ENCODE measurements at places on chromosomes 7 and 10.

DNA sequence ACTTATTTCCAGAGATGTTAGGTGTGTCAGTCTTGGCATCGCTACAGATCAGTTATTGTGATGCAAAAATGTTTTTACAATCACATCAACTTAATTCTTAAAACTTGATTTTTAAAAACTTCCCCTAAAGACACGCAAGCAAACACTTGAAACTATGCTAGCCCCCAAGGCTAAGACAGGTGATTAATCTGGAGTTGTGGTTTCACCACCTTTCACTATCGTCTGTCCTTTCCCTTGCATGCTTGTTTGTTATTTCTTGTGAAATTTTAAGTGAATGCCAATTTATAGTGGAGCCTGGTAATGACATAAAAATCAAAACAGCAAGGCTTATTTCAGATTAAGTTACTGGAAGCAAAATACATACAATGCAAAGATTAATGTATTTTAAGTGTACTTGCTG lies 70.4 kb downstream of the SLC35B4 start:
- DNase-seq: no peak

- no peak for DNase-seq
Observed at GRCh38 chr10:16854623-16855022, 37.4 kb upstream of the RSU1 start.

DNA sequence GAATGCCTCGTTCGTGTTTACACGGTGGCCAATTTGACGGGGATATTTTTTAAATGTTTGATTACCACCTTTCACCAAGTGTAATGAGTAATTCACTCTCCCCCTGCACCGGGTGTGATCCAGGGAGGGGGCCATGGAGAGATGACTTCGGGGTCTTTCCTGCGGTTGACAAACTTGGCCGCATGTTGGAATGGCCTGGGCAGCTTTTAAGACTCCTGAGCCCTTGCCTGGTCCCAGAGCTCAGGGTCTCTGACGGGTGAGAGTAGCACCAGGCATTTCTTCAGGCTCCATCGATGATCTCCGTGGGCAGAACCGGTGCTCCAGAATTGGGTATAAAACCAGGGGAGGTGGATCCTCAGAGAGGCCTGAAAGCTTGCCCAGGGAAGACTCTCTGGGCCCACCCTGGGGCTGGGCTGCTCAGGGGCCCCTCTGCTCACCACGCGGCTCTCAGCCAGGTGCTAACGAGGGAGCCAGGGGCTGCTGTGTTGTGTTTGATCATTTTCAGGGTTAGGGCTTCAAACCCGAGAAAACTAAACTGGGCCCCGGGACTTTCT lies 882 bp downstream of the ZNF282 start:
- no peak for DNase-seq

- no peak for DNase-seq
Observed at GRCh38 chr7:82549616-82550285, 106.2 kb upstream of the CACNA2D1 start.

- DNase-seq: no peak
Observed at GRCh38 chr7:32093415-32094408, 23.5 kb upstream of the PDE1C start.

GRCh38 chr7:69808391-69808790 lies 210.1 kb downstream of the AUTS2 start:
- DNase-seq: no peak

DNA sequence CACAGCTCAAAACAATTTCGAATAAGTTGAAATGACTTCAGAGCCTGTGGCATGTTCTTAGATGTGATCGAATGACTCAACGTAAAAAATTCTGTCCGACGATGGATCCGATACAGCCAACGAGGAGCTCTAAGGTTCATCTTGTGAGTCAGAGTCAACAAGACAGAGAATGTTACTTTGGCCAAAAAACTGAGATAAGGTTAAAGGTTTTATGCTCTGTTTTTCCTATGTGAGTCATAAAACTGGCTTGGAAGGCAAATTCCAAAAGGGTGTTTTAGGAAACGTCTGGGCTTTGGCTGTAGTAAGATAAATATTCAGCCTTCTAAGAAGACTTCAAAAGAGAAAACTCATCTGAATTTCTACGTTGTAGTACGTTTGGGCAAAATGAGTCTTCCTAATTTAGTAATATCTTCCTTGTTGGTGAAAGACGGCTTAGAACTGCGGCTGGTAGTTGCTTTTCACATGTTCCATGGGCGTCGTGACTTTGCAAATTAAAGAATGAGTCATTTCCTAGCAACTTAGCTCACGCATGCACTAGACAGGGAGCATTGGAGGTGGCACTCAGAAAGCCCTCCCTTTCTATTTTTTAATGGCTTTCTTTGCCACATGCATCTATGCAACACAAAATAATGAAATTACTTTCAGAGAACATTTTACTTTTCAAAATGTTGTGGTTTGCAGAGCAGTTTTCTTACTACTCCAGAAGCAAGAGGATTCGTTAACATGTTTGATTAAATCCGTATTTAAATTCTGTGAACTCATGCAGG lies 28.2 kb downstream of the PFKP start:
- peak; percentile 65 for DNase-seq

DNA sequence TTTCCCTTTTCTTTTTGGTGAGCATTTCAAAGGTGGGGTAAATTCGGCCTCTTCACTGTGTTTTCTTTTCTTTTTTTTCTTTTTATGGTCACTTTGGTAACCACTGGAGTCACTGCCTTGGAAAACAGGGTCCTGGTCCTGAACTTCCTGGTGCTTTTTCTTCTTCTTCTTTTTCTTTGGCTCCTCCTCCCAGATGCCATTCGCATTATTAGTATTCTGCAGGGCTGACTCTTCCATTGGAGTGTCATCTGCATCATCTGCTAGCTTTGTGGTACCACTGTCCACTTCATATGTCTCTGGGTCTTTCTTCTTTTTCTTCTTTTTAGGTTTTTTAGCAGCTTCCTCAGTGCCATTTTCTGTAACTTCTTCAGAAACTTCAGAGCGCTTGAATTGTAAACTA lies 10.5 kb downstream of the POLR1F start:
- DNase-seq: no peak

DNA sequence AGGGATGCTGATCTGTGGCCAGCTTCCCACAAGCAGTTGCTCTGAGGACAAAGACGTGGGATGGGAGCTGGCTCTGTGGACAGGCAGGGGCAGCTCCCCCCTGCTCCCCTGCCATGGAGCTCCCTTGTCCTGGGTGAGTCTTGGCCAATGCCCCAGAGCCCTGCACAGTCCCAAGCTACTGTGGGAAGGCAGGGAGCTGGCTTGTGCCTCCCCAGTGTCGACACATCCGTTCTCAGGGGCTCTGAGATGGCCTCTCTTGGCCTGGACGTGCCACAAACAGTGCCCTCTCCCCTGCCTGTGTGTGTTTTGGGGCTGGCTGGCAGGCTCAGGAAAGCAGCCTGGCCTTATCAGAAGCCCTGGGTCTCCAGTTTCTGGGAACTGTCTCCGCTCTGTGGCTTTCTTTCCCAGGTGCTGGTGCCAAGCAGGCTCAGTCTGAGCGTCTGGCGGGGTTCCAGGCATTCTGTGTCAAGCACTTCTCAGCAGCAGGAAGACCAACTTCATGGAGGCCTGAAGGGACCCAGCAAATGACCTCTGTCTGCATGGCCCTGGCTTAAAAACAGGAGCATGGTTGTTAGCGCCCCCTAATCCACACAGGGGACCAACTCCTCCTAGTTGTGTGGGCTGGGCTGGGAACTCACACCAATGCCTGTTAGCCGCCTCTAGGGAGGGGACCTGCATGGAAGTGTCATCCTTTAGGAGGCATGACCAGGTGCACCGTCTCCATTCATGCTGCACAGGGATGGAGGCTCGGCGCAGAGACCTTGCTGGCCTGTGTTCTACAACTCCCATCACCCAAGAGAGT lies 375.2 kb downstream of the RPS24 start:
- DNase-seq: no peak

DNA sequence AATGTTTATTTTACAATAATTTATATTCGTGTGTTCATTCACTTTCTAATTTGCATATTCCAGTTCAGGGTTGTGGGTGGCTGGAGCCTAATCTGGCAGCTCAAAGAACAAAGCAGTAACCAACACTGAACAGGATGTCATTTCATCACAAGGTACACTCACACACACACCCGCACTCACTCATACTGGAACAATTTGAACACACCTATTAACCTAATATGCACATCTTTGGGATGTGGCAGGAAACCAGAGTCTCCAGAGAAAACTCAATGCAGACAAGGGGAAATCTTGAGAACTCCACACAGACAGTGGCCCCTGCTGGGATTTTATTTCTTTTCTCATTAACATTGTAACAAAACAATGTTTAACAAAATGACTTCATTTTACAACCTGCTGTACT lies 97.4 kb downstream of the TWIST1 start:
- DNase-seq: no peak

DNA sequence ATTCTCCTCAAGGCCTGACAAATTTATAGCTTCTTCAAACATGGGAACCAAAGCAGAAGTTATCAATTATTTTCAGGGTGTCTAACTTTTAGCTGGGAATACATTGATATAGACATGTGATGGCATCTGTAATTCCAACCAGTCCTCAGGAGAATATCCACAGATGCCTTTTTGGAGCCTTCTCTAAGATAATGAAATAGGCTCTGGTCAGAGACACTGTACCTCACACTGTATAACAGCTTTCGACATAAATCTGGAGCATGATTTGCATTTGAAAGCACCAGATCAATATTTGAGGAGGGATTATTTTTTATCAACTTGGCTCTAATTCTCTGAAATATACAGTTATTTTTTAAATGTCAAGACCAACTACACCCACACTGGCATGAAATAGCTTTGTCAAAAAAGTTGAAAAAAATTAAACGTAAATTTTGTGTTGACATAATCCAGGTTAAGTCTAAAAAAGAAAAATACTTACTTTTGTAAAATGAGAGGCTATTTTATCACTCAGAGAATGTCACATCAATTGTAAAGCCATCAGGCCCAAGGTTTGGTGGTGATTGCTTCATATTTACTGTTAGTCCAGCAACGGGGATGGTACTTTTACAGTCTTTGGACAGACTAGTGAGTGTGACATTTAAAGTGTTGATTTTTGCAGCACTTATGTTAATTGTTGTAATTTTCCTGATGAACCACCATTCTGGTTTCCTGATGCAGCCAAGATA lies 177.0 kb upstream of the SP8 start:
- no peak for DNase-seq

- no peak for DNase-seq
Observed at GRCh38 chr10:8504499-8504898, 450.0 kb downstream of the GATA3 start.

DNA sequence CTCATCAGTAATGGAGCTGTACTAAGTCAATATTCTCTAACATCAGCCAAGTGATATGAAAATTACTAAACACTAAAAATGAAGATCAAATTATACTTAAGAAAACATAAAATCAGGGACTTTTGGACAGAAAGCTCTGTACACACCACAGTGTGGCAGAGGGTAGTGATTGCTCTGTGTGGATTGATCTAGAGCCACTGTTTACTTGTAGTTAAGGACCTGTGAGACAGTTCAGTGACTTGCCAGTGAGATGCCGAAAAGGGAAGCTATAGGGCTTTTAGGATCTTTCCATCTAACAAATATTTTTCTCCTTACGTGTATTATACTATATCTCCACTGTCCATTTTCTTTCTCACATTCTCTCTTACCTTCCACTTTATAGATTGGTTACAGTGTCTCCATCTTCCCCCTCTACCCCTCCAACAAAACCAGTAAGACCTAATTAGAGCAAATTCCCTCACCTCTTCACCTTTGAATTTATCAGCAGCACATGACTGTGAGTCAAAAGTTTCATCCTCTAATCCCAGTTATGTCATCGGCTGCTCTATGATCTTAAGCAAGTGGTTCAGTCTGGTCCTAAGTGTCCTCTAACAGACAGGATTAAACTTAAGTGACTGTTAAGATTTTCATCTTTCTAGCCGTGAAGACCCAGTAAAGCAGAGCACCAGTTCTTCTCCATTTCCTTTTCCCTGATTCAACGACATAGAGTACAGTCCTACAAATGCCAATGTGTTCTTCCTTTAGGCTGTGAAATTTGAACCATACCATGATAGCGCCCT lies 6.9 kb downstream of the PIK3CG start:
- no peak for DNase-seq

GRCh38 chr7:931871-932650 lies 22.4 kb downstream of the ADAP1 start:
- no peak for DNase-seq

DNA sequence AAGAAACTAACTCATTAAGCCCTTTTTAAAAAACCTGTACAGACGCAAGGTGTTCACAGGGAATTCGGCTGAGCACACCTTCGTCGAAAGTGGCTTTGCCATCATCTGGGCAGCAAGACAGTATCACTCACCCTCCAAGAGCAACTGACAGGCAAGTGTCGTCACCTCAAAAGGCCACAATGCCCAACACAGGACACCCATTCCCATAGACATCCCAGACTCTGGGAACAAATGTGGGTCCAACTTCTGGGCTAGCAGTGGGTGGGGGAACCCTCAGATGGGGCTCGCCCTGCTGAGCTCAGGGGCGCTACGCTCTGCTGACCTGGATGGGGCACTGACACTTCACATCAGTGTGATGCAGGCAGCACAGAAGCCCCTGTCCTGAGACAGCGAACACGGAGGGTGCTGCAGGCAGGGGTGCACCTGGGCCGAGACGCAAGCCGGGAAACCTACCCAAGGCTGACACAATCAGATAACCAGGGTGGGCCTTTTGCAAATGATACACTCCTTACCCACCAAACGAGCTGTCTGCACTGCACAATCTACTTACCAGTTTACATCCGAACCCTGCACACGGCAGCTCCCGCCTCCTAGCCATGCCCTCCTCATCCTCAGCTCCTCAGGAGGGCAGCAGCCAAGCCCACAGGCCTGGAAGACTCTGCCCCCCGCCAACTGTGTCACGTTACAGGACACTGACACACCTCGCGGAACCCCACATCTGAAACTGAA lies 1.7 kb downstream of the DIP2C start:
- no peak for DNase-seq

DNA sequence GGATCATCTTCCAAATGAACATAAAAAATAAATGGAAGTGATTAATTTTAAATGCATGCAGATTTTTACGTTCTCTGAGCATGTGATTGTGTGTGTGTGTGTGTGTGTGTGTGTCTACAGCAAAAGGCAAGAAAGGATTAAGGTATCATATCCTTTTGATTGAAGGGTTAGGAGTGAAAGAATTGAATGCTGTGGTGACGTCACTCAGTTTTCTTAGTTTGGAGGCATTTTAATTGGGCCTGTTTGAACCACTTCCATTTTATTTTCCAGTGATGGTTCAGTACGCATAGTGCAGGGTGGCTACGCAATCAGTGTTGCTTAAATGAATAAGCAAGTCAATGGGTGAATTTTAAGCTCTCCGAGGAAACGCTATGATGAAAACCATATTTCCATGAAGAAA lies 31.3 kb downstream of the TACC2 start:
- no peak for DNase-seq

Measured in CD4-positive, alpha-beta T cell treated with Interleukin-4 for 1 hour (primary cell).